Peyer's patch (tissue), 4 donors: ENCODE measurements at places on chromosomes 2 and 18. TPM values are rescaled to one million over a fixed set of nuclear protein-coding genes. Genes with fewer than 3 reads are reported as not detected.

NMUR1 gene
- total RNA-seq: 0.53 TPM

DNA sequence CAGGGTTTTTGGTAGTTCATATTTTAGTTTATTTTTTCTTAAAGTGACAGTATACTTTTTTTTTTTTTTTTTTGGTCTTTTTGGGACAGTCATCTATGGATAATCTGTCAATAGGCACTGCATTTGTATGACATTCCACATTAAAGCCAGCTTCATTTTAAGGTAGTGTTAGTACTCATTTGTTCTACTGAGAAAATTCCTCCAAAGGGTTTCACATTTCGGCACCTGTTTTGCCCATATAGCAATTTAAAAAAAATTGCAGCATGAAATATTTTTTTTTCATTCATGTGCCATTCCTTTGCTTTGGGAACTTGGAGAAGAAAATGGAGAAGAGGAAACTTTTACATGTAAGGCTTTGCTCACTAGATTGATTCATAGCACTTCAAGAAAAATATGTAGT lies 276.3 kb upstream of the TCF4 start:
- no peak for DNase-seq

PAX8 gene
- 3.3 TPM for total RNA-seq

GRCh38 chr2:177604271-177605065 lies 211.9 kb downstream of the AGPS start:
- no peak for DNase-seq

TLX2 gene
- total RNA-seq: not detected

DNA sequence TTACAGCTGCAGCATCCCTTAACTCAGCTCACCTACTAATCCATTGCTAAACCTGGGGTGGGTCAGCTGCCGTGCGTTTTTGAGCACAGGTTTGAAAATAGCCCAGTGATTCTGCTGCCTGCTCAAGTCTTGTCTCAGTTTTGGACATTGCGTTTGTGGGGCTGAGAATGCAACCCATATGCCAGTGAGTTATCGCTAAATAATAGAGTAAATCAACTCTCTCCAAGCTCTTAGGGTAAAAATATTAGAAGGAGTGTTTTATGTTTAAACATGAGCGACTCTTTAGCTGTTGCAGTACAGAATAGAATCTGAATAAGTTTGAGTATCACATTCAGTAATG lies 2.1 kb downstream of the TSHZ1 start:
- no peak for DNase-seq

DNA sequence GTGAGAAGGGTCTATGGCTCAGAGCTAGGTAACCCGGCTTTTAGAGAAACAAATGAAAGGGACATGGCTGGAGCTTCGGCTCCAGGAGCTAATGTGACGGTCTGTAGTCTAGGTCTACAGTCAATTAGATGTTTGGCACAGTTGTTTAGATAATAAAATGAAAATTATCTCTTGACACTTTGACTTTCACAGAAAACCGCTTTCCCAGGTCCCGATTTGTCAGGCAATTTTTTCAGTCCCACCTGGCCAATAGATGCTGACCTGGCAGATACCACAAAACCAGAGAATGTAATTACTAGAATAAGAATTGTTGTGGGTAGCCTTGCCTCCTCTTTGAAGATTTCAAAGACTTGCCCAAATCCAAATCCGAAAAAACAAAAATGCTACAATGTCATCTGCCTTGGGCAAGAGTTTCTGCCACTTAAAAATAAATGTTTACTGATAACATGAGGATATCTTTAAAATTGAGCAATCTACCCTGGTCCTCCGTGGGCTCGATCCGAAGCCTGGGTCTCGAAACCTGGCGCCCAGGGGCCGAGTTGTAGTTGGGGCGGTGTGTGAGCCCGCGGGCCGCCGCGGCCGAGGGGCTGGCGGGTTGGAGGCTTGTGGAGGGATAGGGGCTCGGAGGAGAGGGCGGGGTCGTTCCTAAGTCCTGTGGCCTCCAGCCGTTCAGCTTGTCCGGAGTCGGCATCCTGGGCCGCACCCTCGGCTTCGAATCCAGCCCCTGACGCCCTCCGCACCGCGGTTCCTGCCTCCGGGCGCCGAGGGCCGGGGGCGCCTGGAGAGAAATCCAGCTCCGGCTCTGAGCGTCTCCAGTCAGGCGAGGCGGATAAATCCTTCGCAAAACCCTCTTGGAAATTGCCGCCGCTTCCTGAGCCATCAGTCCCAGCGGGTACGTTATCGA lies 2.3 kb downstream of the EMX1 start:
- no peak for DNase-seq

DNA sequence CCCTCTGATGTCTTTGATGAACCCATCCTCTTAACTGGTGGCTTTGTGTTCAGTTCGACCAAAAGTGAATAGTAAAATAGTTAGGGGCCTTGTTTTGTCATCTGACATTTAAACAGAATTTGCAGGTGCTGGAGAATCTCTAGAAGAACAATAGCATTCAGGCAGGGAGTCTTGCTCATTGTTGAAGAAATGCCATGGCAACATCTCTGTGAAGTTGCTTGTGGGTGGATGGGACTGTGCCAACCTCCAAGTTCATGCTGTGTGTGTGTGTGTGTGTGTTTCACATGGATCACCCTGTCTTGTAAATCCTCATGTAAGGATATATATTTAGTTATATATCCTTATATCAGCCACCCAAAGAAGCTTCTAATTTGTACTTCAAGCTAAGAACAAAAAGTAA lies 66.7 kb downstream of the SKA1 start:
- no peak for DNase-seq

DNA sequence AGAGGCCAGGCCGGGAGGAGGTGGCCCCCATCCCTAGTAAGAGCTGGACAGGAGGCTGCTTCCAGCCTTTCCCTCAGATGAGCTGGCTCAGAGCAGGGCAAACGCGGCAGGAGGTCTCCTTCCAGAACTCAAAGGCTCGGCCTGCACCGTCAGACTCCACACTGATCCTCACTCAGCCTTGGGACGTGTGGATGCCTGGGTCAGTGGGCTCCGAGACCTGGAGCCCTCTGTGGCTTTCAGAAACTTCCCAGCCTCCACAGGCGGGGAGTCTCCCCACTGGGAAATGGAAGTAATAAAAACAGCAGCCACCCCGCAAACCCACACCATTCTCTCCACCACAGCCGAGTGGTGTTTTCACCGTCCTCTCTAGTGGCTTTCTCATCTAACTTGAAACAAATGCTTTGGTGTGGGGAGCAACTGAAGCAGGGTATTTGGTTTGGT lies 54.3 kb downstream of the INPP5D start:
- no peak for DNase-seq

DNA sequence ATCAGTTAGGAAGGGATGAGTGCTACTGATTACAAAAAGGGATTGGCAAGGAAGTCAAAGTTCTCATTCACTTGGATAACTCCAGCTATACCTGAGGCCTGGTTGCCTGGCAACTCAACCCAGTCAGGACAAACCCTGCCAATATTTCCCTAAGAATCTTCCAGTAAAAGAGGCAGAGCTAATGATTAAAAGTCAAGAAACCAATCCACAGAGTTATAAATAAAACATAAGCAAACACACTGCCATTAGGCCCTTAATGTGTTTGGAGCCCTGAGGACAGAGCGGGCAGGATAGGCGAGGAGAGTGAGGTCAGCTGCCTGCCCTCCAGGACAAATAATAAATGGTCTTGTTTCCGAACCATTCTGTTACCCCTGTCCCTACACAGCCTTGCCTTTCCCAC lies 215.6 kb upstream of the NABP1 start:
- no peak for DNase-seq

MC2R gene
- not detected for total RNA-seq

DNAJC5G gene
- total RNA-seq: not detected

DNA sequence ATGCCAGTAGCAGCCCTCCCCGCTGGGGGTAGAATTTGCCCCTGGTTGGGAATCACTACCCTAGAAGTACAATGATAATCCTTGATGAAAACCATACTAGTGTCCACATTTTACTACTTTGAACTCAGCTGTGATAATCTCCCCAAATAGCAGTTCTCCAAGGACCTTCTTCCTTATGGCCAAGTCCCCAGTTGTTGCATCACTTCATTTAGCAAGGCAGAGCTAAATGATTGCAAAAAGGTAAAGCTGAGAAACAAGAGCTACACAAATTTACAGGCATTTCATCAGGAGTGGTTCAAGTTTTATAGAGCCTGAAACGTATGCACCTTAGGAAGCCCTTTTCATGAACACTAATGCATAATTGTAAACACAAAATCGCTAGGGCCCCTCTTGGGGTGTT lies 44.9 kb upstream of the REL start:
- no peak for DNase-seq

DNA sequence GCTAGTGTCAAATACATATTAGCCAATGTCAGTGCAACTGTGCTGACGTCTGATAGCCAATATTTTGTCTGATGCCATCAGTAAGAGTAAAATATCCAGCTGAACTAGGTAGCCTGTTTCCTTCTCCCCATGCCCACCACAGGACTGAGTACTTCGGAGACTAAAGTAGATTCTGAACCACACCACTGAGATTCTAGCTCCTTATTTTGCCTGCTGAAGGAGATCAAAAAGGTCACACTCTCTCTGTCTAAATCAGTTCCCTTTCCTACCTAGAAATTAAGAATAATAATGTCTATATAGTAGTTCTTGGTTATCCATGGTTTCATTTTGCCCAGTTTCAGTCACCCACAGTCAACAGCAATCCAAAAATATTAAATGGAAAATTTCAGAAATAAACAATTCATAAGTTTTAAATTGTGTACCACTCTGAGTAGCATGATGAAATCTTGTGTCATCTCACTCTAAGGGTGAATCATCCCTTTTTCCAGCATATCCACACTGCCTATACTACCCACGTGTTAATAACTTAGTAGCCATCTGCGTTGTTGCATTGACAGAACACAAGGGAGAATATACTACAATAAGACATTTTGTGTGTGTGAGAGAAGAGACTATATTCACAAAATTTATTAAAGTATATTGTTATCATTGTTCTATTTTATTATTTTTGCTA lies 1043.3 kb upstream of the PIK3C3 start:
- DNase-seq: no peak

GYPC gene
- 19.6 TPM for total RNA-seq

DNA sequence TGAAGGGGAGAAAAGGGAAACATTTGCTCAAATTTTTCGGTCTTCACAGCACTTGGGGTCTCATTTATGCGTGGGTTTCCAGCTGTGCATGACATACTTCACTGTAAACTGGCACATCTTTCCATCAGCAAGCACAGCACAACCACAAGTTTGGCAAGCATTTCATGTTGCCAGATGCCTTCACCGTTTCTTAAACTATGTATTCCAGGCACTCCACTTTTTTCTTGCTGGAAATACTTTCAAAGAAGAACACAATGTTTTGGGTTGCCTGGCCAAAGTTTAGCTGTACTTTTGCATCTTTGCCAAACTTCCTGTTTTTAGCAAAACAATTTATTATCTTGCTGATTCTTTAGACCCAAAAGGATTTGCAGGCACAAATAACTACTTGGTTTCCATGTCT lies 194.6 kb upstream of the MEIS1 start:
- DNase-seq: no peak

ELMOD3 gene
- total RNA-seq: 46.1 TPM

GRCh38 chr2:101820519-101820918 lies 123.0 kb downstream of the MAP4K4 start:
- DNase-seq: no peak

DNA sequence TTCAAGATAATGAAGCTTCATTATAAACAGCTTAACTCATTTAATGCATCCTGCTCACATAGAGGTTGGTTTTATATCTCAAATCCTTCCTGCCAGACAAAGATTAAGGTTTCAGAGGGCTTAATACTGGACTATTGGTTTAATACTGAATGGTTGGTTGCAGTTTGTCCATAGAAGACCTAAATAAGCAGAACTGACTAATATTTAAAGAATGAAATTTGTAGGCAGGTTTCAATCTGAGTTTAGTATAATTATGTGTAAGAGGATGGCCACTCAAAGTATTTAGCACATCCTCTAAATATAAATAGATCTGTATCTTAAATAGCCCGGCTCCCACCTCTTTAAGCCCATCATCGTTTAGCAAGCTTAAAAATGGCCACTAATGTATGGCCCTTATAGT lies 92.5 kb downstream of the EPB41L5 start:
- no peak for DNase-seq

CMPK2 gene
- 12.6 TPM for total RNA-seq

UGT1A3 gene
- total RNA-seq: not detected

GRCh38 chr2:219728991-219729487 lies 101.6 kb downstream of the SLC4A3 start:
- no peak for DNase-seq

- DNase-seq: peak; percentile 29
These were observed 9.3 kb upstream of the ESPNL start for GRCh38 chr2:238090887-238091286.

CGREF1 gene
- total RNA-seq: not detected

SLC1A4 gene
- total RNA-seq: 3.2 TPM

MRPL44 gene
- total RNA-seq: 36.3 TPM

DNA sequence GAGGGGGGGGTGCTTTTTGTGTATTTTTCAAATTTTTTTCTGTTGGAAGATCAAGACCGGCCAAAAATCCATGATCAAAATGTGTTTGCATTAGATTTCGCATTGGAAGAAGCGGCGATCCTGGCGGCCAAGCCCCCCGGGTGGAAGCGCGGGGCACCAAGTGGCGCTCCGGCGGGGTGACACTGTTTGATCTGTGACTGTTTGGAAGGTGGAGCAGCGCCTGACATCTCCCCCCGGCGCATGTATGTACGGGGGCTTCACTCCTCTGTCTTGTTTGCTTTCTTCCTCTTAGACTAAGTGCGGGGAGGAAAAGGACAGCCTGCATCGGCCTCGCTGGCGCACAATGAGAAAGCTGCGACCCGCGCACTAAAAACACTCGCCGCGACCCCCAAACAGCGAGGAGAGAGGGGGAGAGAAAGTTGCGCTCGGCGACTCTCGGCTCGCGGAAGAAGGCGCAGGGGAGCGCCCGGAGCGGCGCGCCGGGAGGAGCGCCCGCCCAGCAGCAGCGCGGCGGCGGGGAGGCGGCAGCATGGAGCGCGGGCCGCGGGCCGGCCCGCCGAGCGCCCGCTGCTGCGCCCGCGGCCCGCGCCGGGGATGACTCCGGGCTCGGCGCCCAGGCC lies 515 bp downstream of the TSHZ1 start:
- peak; percentile 62 for DNase-seq

DNA sequence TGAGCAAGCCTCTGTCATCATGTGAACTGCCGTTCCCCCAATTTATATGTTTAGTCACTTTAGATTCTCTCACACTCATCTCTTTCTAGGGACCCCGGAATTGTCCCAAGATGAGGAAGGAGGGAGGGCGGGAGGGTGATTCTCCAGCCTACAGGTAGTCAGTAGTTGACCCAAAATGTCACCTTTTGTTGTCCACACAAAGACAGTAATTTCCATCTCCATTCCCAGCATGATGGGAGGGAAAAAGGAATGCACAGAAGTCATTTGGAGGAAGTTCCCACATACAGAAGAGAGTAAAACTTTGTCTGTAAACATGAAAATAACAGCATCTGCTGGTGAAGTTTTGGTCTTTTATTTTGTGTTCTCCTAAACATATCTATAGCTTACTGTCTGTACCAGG lies 222.9 kb downstream of the KLHL29 start:
- no peak for DNase-seq
